Hepatocyte (in vitro differentiated cells): ENCODE measurements at places on chromosomes 16 and 17. TPM values are rescaled to one million over a fixed set of nuclear protein-coding genes. Genes with fewer than 3 reads are reported as not detected.

TMIGD1 gene
- total RNA-seq = 3.2 and 3.3 TPM in 2 replicates

MTMR4 gene
- 38.2 and 47.8 TPM in 2 replicates for total RNA-seq

TUBB3 gene
- 50.0 and 87.2 TPM in 2 replicates for total RNA-seq

SMIM36 gene
- not detected in 2 replicates for total RNA-seq

NAGS gene
- total RNA-seq = 11.2 and 14.0 TPM in 2 replicates

ACAP1 gene
- not detected in 2 replicates for total RNA-seq

MT1M gene
- 0.60 TPM in 1 of 2 replicates, not detected in the other for total RNA-seq

PRKCB gene
- total RNA-seq = 0.40 and 0.70 TPM in 2 replicates

ELMO3 gene
- 18.5 and 18.7 TPM in 2 replicates for total RNA-seq

KRT15 gene
- total RNA-seq = 6.2 and 6.8 TPM in 2 replicates

- no peak overlapping the region for H3K4me3 ChIP-seq
- DNase-seq = no peak
- no peaks in the 10 kb centered on the region for H3K27me3 ChIP-seq
Observed at GRCh38 chr16:73713251-73713650, 583.4 kb upstream of the PSMD7 start.

GRCh38 chr17:27323538-27324215 is 29.8 kb downstream of the WSB1 start:
- no peak overlapping the region for H3K4me3 ChIP-seq
- H3K27me3 ChIP-seq = no peaks in the 10 kb centered on the region
- DNase-seq = peak; percentile 80
- peak overlapping the region; percentile 60 for H3K27ac ChIP-seq

DNA sequence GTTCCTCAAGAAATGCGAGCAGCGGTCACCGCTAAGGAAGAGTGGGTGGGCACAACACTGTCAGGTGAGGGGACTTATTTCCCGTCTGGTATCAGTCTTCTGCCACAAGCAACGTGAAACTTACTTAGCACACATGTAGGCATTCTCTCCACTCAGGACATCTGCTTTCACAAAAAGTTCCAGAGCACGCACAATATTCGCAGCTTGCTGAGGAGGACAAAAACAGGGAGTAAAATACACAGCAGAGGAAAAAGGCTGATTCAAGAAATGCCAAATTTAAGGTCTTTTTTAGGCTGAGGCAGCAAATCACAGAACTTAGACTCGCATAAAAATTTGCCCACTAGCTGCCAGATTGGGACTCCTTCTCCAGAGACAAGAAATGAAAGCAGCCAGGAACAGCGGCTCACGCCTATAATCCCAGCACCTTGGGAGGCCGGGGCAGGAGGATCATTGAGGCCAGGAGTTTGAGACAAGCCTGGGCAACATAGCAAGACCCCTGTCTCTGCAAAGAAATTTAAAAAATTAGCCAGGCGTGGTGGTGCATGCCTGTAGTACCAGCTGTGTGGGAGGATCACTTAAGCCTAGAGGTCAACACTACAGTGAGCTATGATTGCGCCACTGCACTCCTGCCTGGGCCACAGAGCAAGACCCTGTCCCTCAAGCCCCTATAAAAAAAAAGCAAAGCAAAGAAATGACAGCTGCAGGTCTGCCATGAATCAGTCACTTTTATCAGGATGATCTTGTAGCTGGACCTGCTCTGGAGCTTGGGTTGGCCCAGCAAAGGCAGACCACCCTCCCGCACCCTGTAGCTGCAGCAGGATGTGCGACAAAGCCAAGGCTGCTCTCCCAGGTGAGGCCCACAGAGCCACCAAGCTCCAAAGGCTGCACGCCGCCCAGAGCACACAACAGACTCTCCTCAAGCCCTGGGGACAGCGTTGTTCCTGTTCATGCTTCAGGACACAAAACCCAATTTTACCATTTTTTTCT is 20.5 kb downstream of the USP36 start:
- no peak for DNase-seq
- no peaks in the 10 kb centered on the region for H3K4me1 ChIP-seq
- no peaks in the 10 kb centered on the region for H3K27me3 ChIP-seq
- H3K4me3 ChIP-seq = no peak overlapping the region

DNA sequence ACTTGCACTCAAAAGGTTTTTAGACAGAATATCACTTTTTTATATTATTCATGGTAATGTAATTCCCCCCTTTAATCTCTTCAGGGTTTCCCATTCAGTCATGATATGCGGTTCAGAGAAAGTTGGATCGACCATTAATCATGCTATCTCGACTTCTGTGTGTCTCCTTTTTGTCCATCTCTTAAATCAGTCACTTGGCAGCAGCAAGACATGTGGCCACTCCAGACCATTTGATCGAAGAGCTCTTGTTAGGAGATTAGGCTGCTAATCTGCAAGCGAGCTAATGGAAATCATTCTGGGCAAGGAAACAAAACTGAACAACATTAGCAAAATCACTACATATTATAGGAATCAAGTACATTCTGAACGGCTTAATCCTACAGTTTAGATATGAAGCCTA is 449.9 kb downstream of the WWOX start:
- H3K36me3 ChIP-seq = no peaks in the 10 kb centered on the region
- DNase-seq = no peak

DNA sequence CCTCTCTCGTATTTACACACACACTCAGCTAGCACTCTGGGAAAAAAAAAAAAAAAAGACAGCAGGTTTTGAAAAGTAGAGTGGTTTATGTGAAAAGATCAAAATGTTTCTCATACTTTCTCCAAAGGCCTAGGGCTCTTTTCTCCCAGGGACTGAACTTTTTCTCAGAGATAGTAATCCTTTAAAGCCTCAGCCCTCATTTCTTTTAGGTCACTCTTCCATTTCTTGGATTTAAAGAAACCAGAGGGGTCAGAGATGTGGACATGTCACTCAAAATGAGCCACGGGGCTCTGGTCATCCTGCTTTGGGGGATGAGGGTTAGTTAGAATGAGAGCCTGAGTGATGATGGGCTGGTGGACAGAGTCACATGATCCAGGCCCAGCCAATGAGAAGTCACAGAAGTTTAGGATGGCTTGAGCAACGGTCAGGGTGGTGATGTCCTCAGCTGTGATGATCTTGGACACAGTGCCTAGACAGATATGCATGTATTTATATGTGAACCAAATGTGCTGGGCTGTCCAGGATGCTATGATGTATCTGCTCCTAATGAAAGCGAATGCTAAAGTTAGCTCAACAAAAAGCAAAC is 33.7 kb upstream of the AXIN2 start:
- H3K27me3 ChIP-seq = no peaks in the 10 kb centered on the region
- DNase-seq = no peak
- H3K4me3 ChIP-seq = no peak overlapping the region
- no peaks in the 10 kb centered on the region for H3K36me3 ChIP-seq

- H3K27ac ChIP-seq = no peak overlapping the region
- H3K36me3 ChIP-seq = no peaks in the 10 kb centered on the region
- DNase-seq = no peak
- no peaks in the 10 kb centered on the region for H3K4me1 ChIP-seq
Observed at GRCh38 chr16:51641191-51641765, 490.2 kb upstream of the SALL1 start.

DNA sequence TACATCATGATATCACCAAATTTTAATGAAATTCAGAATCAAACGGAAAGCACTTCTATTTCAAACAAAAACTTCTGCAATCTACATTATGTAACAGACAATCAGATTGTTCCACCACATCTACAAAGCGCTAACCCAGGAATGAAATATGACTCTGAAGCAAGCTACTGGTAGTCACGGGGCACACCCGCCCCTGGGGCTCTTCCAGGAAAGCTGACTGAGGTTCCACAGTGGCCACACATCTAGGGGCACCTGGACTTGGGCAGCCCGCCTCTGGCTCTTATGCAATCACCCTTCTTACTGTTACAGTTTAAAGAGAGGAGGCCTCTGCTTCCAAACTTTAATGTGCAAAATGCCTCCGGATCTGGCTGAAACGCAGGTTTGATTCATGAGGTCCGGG is 27.5 kb downstream of the ZCCHC14 start:
- H3K4me3 ChIP-seq = no peak overlapping the region
- H3K27ac ChIP-seq = peak overlapping the region; percentile 94
- peaks cover 38% of the 10 kb centered on the region for H3K4me1 ChIP-seq
- no peaks in the 10 kb centered on the region for H3K27me3 ChIP-seq
- peak; percentile 79 for DNase-seq

GRCh38 chr17:2238432-2239169 is 65.0 kb downstream of the SMG6 start:
- H3K27ac ChIP-seq = peak overlapping the region; percentile 32
- H3K27me3 ChIP-seq = no peaks in the 10 kb centered on the region
- no peak overlapping the region for H3K4me3 ChIP-seq
- no peaks in the 10 kb centered on the region for H3K36me3 ChIP-seq
- no peaks in the 10 kb centered on the region for H3K4me1 ChIP-seq

DNA sequence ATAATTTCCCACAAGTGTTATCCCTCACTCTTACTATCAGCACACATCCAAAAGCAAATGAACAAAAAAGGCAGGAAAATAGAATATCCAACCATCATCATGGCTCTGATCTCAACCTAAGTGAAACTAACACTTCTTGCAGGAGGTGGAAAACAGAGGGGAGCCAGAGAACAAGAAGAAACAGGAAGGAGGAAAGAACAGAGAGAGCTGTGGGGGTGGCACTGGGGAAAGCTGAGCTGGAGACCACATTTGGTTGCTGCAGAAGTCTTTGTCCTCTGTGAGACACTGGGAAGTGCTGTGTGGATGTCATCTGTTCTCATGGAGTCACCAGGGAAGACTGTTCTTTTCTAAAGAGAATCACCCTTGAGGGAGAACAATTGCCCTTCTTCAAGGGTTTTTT is 34.7 kb downstream of the GRB7 start:
- H3K4me1 ChIP-seq = no peaks in the 10 kb centered on the region
- no peak overlapping the region for H3K27ac ChIP-seq
- H3K4me3 ChIP-seq = no peak overlapping the region
- no peaks in the 10 kb centered on the region for H3K27me3 ChIP-seq
- DNase-seq = no peak

GRCh38 chr17:80264205-80265075 is 3.8 kb downstream of the RNF213 start:
- DNase-seq = no peak
- no peaks in the 10 kb centered on the region for H3K36me3 ChIP-seq
- H3K4me3 ChIP-seq = no peak overlapping the region
- H3K27ac ChIP-seq = no peak overlapping the region
- H3K4me1 ChIP-seq = peaks cover 27% of the 10 kb centered on the region

DNA sequence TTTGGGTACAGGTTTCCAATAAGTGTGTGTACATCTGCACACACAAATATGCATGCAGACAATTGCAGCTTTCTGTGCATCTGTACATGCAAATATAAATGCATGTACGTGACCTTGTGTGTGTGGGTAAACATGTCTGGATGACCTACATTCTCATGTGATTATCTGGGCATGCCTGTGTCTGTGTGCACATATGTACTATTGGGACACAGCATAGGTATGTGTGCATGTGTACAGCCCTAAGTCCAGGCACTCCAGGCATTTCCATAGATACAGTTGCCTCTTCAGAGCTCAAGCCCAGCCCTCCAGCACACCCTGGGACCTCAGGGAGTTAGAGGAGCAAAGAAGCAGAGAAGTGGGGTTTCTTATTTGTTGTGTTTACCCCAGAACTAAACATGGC is 7.1 kb upstream of the GP2 start:
- no peaks in the 10 kb centered on the region for H3K27me3 ChIP-seq
- H3K4me1 ChIP-seq = no peaks in the 10 kb centered on the region
- H3K4me3 ChIP-seq = no peak overlapping the region
- no peaks in the 10 kb centered on the region for H3K36me3 ChIP-seq
